Midbrain (tissue), 1 donor: ENCODE measurements at places on chromosomes 12 and 14.
A peak's percentile ranks its signal among the peaks of the same experiment; 100 is the strongest.

DNA sequence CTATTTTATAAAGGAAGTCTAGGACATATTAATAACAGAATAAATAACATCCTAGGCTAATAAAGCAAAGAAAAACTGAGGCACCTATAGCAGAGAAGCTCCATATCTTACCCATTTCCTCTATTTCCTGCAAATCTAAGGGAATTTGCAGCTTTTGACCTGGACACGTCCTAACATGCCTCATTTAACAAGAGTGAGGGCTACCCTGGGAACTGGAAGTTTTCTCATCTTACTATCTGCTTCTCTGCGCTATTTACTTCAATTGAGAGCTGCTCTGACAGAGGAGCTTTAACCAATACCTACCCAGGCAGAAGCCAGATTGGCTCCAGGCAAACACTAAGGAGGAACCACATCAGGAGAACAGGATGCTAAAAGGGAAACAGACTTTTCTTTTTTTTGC, 5.7 kb downstream of the YBX3 start:
- DNase-seq: no peak

GRCh38 chr14:67417633-67418032, 5.7 kb upstream of the PLEK2 start:
- no peak for DNase-seq

DNA sequence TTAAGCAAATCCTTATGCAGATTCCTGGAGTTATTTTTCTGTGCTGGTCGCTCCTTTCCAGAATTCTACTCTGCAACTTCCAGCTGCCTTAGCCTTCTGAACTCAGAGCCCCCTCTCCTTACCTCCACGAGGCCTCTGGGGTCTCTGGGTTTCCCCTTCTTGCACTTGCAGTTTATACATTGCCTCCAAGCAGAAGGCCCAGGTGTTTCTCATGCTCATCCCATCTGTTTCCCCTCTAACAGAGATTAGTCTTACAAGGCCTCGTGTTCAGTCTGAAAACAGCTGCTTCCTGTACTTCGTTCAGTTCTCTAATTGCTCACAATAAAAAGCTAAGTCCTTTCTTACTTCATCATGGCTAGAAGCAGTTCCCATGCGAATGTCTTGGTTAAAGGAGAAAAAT, 134.4 kb upstream of the FGD4 start:
- no peak for DNase-seq

DNA sequence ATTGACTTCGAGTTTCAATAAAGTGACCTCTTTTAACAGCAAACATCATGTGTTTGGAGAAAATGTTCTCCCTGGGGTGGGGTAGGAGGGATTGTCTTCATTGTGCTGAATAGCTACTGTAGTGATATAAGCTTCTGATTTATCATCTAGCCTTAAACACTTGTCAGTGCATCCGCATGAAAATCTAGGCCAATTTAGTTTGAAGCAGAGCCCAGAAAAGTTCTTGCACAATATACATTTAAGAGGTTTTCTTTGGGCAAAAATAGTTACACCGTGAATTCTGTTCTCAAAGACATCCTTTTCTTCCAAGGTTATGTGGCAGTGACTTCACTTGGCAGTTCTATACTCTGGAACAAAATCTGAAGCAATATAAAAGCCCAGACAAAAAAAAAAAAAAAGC, 136.0 kb upstream of the IFNG-AS1 start:
- DNase-seq: no peak

- no peak for DNase-seq
These were observed 488.4 kb downstream of the BCAT1 start for GRCh38 chr12:24460506-24460905.

GRCh38 chr12:49288922-49289555, 5.9 kb upstream of the PRPH start:
- no peak for DNase-seq

DNA sequence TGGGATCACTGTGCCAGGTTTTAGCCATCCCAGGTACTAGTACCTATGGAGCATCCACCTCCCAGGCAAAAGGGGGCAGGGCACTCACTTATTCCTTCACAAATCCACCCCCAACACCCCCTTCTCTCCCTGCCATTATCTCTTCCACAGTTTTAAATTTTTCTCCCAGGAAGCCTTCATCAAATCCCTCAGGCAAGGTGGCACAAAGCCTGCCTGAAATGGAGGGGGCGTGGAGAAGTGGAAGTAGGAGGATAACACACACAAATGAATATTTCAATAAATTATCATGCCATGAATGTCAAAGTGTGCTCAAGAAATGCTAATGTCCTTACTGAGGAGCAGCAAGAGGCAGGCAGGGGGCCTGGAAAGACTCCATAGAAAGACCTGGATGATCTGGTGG, 4.7 kb upstream of the CHST11 start:
- no peak for DNase-seq

- DNase-seq: no peak
These were observed 277.9 kb downstream of the SSPN start for GRCh38 chr12:26473291-26473690.

- DNase-seq: no peak
These were observed 3.3 kb downstream of the AP1G2 start for GRCh38 chr14:23564181-23564812.

GRCh38 chr14:24307575-24308341, at the start of gene CIDEB:
Gene CIDEB (minus strand): TSS chr14:24307977. CDS start chr14:24307858, 119 bp downstream.
- DNase-seq: no peak

DNA sequence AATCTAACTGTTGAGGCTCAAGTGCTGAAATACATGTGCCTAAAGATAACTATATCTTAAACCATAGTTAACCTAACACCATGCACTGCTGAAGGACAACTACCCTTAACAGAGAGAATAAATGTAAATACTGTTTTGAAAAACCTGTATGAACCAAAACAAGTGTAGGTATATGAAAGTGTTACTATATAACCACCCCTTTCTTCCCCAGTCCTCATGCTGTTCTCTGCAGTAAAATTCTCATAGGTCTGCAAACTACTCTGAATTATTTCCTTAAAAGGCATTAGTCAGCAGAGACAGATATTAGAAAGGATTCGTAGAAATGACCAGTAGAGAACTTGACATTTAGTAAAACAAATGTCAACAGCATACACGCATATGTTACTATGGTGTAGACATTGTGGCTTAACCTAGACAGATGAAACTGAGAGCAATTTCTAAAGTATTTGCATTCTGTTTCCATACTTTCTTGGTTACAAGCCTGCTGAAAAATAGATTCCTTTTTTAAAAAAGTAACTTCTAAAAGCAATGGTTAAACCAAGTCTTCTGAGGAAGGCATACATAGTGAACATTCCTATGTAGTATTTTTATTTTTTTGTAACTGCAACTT, 13.9 kb downstream of the CSRP2 start:
- no peak for DNase-seq

DNA sequence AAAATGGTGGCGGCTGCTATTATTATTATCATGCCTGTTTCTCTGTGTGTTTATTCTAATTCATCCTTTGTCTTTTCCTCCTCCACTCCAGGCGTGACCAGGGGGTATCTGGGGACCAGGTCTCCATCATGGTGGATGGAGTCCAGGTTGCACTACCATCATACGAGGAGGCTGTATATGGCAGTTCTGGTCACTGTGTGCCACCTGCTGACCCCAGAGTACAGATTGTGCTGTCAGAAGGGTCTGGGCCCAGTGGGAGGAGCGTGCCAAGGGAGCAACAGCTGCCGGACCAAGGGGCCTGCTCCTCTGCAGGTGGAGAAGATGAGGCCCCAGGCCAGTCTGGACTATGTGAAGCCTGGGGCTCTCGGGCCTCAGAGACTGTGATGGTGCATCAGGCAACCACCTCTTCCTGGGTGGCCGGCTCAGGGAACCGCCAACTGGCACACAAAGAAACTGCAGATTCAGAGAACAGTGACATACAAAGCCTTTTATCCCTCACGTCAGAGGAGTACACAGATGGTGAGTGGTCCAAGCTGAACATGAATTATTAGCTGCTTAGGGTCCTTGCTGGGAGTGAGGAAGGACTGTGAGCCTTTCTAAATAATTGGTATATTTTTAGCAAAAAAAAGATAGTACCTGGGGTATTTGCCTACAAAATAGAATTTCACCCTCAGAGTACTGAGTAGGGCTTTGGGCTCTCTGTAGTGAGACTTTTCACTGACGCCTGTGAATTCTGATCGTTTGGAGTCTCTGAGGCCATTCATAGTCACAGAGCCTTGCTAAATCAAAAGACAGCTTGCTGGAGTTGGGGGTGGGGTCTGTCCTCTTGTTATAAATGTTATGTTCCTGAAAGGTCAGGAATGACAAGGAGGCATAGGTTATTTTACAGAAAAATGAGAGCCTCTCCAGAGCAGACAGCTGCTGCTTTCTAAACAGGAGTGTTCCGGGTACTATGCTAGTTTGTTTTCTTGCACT, 58.1 kb upstream of the SRSF5 start:
- peak; percentile 66 for DNase-seq

GRCh38 chr12:74900232-74900631, 309.4 kb downstream of the KCNC2 start:
- DNase-seq: no peak

GRCh38 chr14:72745546-72745945, 148.4 kb downstream of the DPF3 start:
- DNase-seq: no peak

- DNase-seq: no peak
These were observed 24.5 kb downstream of the CAPS2 start for GRCh38 chr12:75305412-75306332.

- no peak for DNase-seq
These were observed 16.1 kb downstream of the TAMALIN start for GRCh38 chr12:52022841-52023181.

GRCh38 chr14:20743556-20743955, 2.1 kb upstream of the EDDM3A start:
- no peak for DNase-seq

GRCh38 chr14:88975043-88975830, 150.8 kb downstream of the TTC8 start:
- DNase-seq: peak; percentile 5

- DNase-seq: no peak
These were observed 81.0 kb downstream of the DUSP16 start for GRCh38 chr12:12481631-12482030.

GRCh38 chr12:112988224-112988623, 9.9 kb downstream of the OAS2 start:
- no peak for DNase-seq

DNA sequence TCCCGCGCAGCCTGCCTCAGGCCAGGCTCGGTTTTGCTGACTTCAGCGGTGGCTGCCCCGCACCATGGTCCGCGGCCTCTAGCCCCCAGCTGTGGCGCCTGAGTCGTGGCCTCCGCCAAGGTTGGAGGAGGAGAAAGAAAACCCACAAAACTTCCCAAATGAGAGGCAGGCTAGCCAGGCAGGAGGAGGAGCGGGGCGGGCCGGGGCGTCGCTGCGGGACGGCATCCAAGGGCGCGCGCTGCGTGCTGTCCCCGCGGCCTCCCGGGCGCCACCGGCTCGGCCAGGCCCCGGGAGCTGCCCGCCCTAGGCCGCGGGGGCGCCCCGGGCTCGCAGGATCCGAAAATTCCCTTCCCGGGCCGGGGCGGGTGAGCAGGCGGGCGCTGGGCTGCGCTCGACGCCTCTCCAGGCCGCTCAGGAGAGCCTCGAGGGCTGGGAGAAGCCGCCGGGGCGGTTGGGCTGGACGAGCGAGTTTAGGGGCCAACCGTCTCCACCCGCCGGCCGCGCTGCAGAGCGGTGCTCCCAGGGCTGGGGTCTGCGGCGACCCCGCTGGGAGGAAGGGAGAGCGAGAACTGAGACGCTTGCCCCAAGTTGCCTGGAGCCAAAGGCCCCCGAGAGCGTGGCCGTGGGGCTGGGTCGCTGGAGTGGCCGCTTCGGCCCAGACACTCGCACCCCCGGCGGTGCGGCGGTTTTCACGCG, at the start of gene EFS:
EFS (minus strand) TSS at position 137 of the 696 bp plus-strand sequence. CDS start 147 bp downstream, outside the sequence.
- peak; percentile 65 for DNase-seq

- no peak for DNase-seq
These were observed 322.5 kb downstream of the SYT1 start for GRCh38 chr12:79187032-79187431.

DNA sequence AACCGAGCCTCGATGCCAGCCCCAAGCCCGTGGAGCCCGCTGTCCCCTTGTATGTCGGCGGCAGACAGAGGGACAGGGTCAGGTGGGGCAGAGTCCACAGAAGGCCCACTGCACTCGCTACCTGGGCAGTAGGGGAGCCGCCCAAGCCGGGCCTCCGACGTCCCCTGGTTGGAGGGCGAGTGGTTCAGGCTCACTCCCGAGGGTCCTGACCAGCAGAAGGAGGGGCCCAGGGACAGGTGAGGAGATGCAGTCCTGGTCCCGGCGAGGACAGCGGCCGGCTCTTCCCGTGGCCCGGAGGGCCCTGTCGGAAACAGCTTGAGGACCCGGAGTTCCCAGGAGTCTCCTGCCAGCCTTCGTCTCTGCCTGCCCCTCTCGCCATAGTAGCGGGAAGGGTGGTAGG, 216.7 kb upstream of the SFSWAP start:
- no peak for DNase-seq

GRCh38 chr14:53953002-53953827, 3.4 kb downstream of the BMP4 start:
- peak; percentile 75 for DNase-seq

DNA sequence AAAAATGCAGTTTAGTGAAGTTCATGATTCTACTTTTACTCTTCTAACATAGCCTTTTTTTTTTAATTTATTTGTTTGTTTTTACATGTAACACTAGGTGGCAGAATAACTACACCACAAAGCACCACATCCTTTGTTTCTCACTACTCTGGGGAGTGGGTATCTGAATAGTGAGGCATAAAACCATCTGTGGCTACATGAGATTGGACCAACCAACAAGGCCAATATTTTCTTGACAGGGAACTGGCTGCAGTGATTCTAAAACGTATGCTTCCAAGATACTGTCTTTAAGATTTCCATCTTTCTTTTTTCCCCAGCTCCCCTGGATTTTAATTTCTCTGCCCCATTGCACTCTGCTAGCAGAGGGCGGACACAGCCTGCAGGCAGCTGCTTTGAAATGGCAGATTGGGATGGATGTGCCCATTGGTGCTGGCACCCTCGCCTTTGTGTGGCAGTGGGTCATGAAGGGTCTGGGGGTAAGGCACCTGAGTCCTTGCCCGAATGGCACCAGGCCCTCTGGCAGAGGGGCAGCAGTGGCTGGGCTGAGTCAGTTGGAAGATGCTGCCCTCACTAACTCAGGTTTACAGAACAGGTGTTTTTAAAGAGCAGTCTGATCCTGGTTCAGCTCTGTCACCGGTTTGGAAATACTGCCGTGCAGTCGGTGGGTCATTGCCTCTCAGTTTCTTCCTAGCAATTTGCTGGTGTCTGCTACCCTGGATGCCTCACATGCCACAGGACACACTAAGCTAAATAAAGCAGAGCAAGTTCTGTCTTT, 429.1 kb downstream of the RAD51B start:
- peak; percentile 68 for DNase-seq

DNA sequence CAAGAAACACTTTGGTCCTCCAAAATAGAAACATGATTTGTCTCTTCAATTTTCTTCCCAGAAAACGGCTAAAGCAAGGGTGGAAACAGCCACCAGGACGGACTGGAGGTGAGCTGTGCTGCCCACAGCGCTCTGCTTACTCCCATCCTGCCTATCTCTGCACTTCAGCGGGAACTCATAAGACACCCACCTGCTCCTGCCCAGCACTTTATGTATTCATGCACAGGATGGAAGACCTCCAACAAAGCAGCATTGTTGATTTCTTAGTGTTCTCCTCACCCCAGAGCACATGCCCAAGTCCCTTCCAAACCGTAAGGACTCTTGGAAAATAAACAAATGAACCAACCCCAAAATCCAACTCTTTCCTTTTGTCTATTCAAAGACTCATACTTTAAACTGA, 277.2 kb downstream of the MED13L start:
- DNase-seq: no peak

- no peak for DNase-seq
These were observed 55.9 kb upstream of the AVPR1A start for GRCh38 chr12:63206909-63207308.

GRCh38 chr14:99753225-99754140, 39.7 kb upstream of the EML1 start:
- DNase-seq: no peak
